ENCODE measurements at places on chromosomes 3 and 15. TPM values are rescaled to one million over a fixed set of nuclear protein-coding genes. Genes with fewer than 3 reads are reported as not detected.

DNA sequence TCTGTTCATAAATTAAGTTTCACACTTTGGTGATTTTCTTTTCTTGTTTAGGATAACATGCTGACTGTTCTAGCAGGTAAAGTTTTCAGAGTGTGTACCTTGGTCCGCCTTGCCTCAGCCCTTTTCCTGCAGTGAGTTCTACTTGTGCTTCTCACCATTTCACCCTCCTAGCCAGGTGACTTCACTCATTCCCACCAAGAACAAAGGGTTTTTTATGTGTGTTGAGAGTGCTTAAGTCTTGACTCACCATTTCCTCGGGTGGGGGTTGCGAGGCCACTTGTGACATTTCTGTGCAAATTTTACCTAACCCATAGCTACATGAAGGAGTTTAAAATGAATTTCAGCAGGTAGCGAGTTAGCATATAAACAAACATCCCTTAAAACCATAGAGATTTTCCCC, 81.4 kb downstream of the C3orf38 start:
- H3K4me3 ChIP-seq: no peak overlapping the region
- DNase-seq: no peak
- H3K27me3 ChIP-seq: no peaks in the 10 kb centered on the region
- H3K36me3 ChIP-seq: no peaks in the 10 kb centered on the region
- H3K4me1 ChIP-seq: no peaks in the 10 kb centered on the region
- no peak overlapping the region for H3K27ac ChIP-seq

The IDH2 gene
- 76.7 TPM for total RNA-seq

DNA sequence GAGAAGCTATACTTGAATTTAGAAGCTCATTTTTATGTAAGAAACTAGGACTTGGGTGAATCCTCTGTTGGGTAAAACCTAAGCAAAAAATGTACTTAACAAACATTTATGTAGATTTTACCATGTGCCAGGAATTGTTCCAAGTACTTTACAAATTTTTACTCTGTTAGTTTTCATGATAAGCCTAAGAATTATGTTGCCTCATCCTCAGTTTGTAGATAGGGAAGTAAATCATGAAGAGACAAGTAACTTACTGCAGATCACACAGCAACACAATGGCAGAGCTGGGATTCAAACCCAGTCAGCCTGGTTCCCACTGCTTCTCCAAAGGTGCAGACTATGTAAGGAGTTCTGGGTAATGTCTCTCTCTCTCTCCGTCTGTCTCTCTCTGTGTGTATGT, 169.9 kb downstream of the DIPK2A start:
- H3K4me1 ChIP-seq: no peaks in the 10 kb centered on the region
- no peak for DNase-seq
- H3K4me3 ChIP-seq: no peak overlapping the region
- H3K27ac ChIP-seq: no peak overlapping the region

DNA sequence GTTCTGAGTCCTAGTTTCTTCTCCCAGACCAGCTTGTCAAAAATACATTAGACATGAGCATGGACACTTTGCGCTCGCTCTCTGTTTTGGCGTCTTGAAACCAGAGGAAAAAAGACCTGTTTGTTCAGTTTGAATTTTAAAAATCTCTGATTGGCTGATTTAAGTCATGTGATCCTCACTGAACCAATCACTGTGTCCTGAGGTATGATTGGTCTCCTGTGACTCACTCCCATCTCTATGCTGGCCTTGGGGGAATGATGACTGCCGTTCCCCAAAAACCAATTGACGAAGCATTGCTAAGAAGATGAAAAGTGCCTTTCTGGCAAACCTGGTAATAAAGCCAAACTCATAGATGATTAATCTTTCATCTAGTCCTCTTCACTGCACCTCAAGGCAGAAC, 256.5 kb downstream of the IL5RA start:
- H3K36me3 ChIP-seq: no peaks in the 10 kb centered on the region
- H3K4me3 ChIP-seq: no peak overlapping the region
- H3K27me3 ChIP-seq: no peaks in the 10 kb centered on the region
- H3K4me1 ChIP-seq: no peaks in the 10 kb centered on the region
- no peak overlapping the region for H3K27ac ChIP-seq

- H3K4me3 ChIP-seq: no peak overlapping the region
- H3K27me3 ChIP-seq: no peaks in the 10 kb centered on the region
- H3K4me1 ChIP-seq: no peaks in the 10 kb centered on the region
Observed at GRCh38 chr3:177733936-177734335, 536.7 kb upstream of the TBL1XR1 start.
